ENCODE measurements at places on chromosomes 1 and 21. TPM values are rescaled to one million over a fixed set of nuclear protein-coding genes. Genes with fewer than 3 reads are reported as not detected.

DNA sequence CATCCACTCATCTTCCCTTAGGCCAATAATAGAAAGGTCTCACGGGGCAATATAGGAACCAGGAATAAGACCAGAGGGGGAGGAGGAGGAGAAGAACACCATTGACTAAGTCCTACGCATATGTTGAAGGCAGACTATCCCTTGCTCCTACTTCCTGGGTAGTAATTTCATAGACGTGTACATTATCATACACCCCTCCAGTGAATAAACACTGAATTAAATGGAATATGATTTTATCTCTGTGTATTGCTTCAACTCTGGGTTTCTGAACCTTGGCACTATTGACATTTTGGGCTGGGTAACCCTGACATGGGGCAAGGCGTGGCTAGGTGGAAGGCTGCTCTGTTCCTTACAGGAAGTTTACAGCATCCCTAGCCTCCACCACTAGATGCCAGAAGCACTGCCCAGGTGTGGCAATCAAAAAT, 17.3 kb upstream of the FHAD1 start:
- no peaks in the 10 kb centered on the region for H3K36me3 ChIP-seq
- no peak overlapping the region for H3K27ac ChIP-seq
- H3K4me1 ChIP-seq = no peaks in the 10 kb centered on the region
- DNase-seq = no peak
- H3K27me3 ChIP-seq = peaks cover 4% of the 10 kb centered on the region
- no peak overlapping the region for H3K4me3 ChIP-seq

- no peak overlapping the region for H3K4me3 ChIP-seq
- H3K27ac ChIP-seq = no peak overlapping the region
- no peak for DNase-seq
- no peaks in the 10 kb centered on the region for H3K27me3 ChIP-seq
- H3K4me1 ChIP-seq = peaks cover 3% of the 10 kb centered on the region
Observed at GRCh38 chr1:56167596-56167995, 411.8 kb downstream of the PLPP3 start.

- H3K27ac ChIP-seq = peak overlapping the region; percentile 92
- peaks cover 9% of the 10 kb centered on the region for H3K36me3 ChIP-seq
- peak overlapping the region; percentile 53 for H3K4me3 ChIP-seq
- peaks cover 61% of the 10 kb centered on the region for H3K4me1 ChIP-seq
- DNase-seq = peak; percentile 44
Observed at GRCh38 chr1:21922090-21923013, 14.8 kb downstream of the HSPG2 start.

DNA sequence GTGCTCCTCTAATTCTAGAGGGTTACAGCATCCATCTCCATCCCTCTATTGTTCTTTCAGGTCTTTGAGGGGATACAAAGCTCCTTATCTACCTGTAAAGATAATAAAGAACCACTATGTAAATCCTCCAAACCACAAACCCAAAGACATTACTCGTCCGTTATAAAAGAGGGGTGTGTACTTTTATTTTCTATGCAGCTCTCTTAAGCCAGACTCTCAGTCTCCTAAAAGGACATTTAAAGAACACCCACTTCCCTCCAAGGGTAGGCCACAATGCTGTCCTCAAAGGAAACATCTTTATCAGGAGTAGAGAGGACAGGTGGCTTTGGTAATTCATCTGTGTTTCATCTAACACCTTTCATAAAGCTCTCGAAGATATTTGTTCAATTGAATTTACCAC, 67.9 kb upstream of the DYNLT5 start:
- no peak overlapping the region for H3K4me3 ChIP-seq
- no peaks in the 10 kb centered on the region for H3K36me3 ChIP-seq
- no peak for DNase-seq
- H3K4me1 ChIP-seq = peaks cover 16% of the 10 kb centered on the region

GRCh38 chr1:5660141-5660935, 331.9 kb downstream of the NPHP4 start:
- DNase-seq = no peak
- H3K4me1 ChIP-seq = peaks cover 2% of the 10 kb centered on the region
- H3K27me3 ChIP-seq = peaks cover 13% of the 10 kb centered on the region
- H3K4me3 ChIP-seq = no peak overlapping the region

GRCh38 chr21:15210235-15210678, 145.5 kb upstream of the NRIP1 start:
- no peak overlapping the region for H3K27ac ChIP-seq
- H3K27me3 ChIP-seq = no peaks in the 10 kb centered on the region
- no peaks in the 10 kb centered on the region for H3K36me3 ChIP-seq
- DNase-seq = no peak
- peaks cover 15% of the 10 kb centered on the region for H3K4me1 ChIP-seq

GRCh38 chr1:173048621-173049321, 2.0 kb downstream of the TNFSF18 start:
- no peaks in the 10 kb centered on the region for H3K36me3 ChIP-seq
- no peak for DNase-seq
- no peak overlapping the region for H3K27ac ChIP-seq
- H3K27me3 ChIP-seq = no peaks in the 10 kb centered on the region
- H3K4me1 ChIP-seq = no peaks in the 10 kb centered on the region

DNA sequence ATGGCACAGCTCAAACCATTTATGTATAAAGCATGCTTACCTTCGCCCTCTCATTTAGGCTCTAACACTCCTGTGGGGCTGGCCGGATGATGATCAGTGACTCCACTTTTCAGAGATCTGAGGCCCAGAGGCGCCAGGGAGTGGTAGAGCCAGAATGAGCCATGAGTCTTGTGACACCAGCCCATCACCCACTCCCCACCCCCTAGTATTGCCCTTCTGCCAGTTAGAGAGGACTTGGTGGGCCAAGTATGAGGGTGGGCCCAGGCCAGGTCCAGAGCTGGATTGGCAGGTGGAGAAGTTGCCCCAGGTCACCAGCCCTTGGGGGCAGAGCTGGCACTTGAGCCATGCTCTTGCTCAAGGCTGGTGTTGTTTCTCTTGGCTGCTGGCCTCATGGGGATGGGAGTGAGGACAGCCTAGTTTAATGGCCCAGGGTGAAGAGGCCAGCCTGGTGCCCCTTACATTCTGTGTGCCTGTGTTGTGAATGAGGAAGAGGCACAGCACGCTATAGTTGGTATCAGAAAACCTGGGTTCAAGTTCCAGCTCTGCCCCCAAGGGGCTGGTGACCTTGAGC, 30.2 kb upstream of the TTC4 start:
- H3K36me3 ChIP-seq = no peaks in the 10 kb centered on the region
- no peak for DNase-seq
- H3K4me1 ChIP-seq = peaks cover 17% of the 10 kb centered on the region
- no peak overlapping the region for H3K4me3 ChIP-seq

The CDCA8 gene
- 20.6 TPM for total RNA-seq

The OR6K3 gene
- not detected for total RNA-seq
